ENCODE measurements at places on chromosomes 7 and 10. TPM values are rescaled to one million over a fixed set of nuclear protein-coding genes. Genes with fewer than 3 reads are reported as not detected.

ATXN7L1 gene
- 19.3 TPM for total RNA-seq

SLC39A12 gene
- not detected for total RNA-seq

SLC26A5 gene
- total RNA-seq, result 1.6 TPM

PRTFDC1 gene
- 29.2 TPM for total RNA-seq

SPDYE6 gene
- total RNA-seq, result not detected

JAKMIP3 gene
- total RNA-seq, result 0.37 TPM

GRM8 gene
- 0.48 TPM for total RNA-seq

GNGT1 gene
- total RNA-seq, result 0.95 TPM

TWIST1 gene
- 22.9 TPM for total RNA-seq

DENND2A gene
- 34.4 TPM for total RNA-seq

ASB13 gene
- total RNA-seq, result 8.7 TPM

IGFBP1 gene
- total RNA-seq, result not detected

ASB10 gene
- total RNA-seq, result not detected

GTF2IRD1 gene
- total RNA-seq, result 8.6 TPM

SPDYE5 gene
- not detected for total RNA-seq

VIM gene
- 1,379 TPM for total RNA-seq

RBP3 gene
- not detected for total RNA-seq

UCMA gene
- not detected for total RNA-seq

TMEM229A gene
- total RNA-seq, result 2.0 TPM

C7orf33 gene
- total RNA-seq, result not detected

HKDC1 gene
- not detected for total RNA-seq

MET gene
- total RNA-seq, result 24.3 TPM

CAMK2B gene
- total RNA-seq, result 1.5 TPM

LRMDA gene
- 17.7 TPM for total RNA-seq

ZNF248 gene
- 42.9 TPM for total RNA-seq

GRID1 gene
- 3.9 TPM for total RNA-seq

ITGA8 gene
- 62.2 TPM for total RNA-seq

RSPH10B2 gene
- total RNA-seq, result 0.53 TPM

HYAL4 gene
- not detected for total RNA-seq

FANK1 gene
- 2.0 TPM for total RNA-seq

THNSL1 gene
- total RNA-seq, result 10.9 TPM

PLOD3 gene
- total RNA-seq, result 24.8 TPM

DHTKD1 gene
- 25.0 TPM for total RNA-seq
